Activated CD4-positive, alpha-beta T cell treated with anti-CD3 and anti-CD28 coated beads, Interleukin-2, amount 50 U/mL, for 16 hours (primary cell): ENCODE measurements at places on chromosomes 6 and 20.

DNA sequence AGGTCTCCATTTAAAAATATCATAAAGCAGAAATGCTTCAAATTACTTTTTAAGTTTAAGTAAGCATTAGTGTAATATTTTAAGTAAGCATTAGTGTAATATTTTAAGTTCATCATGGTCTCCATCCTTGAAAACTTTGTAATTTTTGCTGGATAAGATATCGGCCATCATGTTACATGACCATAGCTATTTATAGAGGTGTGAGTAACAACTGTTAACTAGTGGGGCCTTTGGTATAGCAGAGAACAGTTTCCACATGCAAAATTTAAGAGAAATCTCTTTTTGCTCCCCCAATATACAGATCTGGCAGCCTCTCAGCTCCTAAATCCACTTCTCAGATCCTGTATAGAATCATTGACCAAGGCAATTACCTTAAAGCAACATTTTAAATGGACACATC is 468 bp downstream of the TRDN start:
- DNase-seq = no peak

DNA sequence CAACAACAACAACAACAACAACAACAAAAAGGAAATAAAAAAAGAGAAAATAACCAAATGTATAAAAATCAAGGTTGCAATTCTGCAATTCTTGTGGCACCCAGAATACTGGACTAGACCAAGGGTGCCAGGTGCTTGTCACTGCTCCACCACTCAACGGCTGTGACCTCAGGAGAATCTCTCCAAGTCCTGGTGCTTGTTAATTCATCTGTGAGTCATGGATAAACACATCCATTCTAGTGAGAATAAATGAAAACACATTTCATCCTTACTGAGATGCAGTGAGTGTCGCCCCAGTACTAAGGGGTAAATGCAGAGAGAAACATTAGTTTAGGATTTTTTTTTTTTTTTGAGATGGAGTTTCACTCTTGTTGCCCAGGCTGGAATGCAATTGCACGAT is 32.0 kb downstream of the HLA-C start:
- no peak for DNase-seq

GRCh38 chr6:27507041-27507956 is 34.4 kb upstream of the ZNF184 start:
- no peak for DNase-seq

DNA sequence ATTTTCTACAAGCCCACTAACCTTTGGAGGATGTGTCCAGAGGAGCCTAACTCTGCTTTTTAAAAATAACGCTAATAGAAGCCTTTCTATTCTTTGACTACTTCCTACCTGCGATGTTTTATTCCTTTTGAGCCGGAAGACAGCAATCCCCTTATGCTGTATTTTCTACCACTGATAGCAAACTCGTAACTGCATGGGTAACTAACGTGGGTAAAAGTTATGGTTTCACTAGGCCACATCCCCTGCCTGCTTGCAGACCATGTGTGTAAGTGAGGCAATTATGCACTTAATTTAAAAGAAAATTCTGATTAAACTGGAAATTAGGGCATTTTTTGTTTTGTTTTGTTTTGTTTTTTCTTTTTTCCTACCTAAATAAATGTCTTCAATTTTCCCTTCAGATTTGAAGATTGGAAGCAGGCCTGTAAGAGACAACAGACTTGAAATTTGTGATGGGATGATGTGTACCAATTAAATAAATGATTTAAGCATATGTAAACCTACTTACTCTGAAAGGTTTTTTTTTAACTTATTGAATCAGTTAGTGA is 931 bp downstream of the UFL1 start:
- peak; percentile 41 for DNase-seq

- peak; percentile 70 for DNase-seq
Observed at GRCh38 chr6:52221302-52221701, 23.0 kb downstream of the IL17F start.

DNA sequence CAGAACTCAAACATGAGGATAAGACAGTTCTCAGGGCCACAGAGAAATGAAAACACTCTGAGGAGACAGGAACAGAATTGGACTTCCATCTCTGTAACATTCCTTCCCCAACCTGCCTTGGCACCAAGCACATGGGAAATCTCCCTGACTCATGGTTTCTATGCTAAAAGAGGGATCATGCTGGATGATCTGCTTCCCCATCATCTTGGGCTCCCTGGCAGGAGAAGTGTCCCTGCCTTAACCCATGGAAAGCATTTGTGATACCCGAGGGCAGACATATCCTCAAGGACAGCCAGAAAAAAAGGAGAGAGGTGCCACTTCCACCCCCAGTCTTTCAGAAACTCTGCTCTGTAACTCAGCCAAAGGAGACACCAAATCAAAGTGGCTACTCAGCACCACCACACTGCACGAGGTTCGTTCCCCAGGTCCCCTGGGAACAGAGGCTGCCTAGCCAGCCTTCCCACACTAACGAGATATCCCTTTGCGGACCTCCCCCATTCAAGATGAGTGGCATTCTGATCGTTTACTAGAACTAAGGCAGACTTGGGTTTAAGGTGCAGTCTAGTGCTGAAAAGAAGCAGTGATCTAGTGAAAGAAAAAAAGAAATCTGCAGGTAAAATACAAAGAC is 34.8 kb downstream of the BLOC1S5 start:
- no peak for DNase-seq

DNA sequence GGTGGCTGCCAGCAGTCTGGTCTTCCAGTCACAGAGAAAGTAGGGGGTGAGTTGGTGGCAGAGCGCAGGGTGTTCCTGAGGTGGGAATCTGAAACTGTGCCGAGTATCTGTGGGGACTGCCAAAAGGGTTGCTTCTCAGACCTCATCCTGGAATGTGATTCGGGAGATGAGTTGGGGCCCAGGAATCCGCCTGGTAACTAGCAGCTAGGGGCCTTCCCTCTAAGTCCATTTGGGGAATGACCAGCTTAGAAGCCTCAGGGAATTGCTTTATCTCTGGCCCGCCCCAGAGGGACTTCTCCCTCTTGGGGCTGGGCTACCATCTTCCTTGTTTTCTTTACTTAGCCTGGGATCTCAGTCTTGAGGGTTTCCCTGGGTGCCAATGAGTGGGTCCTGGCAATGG is 49.6 kb downstream of the MOCS1 start:
- DNase-seq = no peak

- peak; percentile 7 for DNase-seq
Observed at GRCh38 chr6:104639668-104640067, 220.1 kb downstream of the HACE1 start.

- no peak for DNase-seq
Observed at GRCh38 chr20:45387274-45387673, 9.1 kb upstream of the TP53TG5 start.

DNA sequence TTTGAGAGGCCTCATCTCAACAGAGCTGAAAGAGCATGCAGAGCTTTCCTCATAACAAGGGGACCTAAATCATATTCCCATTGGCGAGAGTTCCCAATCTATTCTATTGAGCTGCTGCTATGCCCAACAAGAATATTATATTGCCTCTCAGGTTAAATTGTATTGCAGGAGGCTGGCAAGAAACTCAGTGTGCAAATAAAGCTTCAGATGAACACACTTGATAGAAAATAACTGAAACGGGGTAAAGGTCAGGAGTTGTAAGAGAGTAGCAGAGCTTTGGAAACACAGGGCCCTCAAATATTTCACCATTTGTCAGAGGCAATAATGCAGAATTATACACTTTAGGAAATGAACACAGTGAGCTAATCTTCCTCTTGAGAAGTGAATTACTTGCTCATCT is 364.3 kb upstream of the SPTLC3 start:
- no peak for DNase-seq

- no peak for DNase-seq
Observed at GRCh38 chr6:16222826-16223225, 15.6 kb upstream of the GMPR start.

DNA sequence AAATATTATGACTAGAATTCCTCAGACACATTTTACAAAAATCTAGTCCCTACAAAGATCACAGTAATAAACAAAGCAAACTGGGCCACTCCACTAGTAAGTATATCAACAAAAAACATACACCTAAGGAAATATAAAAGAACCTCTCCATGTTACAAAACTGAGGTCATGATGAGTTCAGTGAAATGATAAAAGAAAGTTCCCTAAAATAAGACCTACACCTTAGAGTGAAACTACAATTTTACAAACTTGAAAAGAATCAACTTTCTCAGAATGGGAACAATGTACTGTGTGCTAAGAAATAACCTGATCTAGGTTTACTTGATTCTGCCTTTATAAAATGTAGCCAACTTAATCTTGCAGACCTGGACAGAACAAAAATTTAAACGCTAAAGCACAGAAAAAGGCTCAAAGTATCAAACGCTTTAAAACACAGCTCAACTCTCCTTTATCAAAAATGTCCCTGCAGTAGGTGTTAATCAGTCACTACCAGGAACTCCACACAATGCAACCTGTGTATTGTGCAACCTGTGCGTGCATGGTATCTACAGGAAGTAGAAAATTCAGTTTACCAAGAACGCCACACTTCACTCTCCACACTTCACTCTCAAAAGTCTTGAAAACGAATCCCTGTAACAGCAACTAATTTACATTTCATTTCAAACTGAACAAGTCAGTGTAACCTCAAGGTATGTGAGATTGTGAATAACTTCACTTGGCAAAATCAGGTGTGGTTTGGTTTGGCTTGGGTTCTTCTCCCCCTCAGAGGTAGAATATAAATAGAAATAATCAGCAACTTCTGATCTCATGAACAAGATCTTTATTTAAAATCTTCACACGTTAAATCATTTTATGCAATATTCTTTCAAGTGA is 1.8 kb downstream of the RALGAPA2 start:
- peak; percentile 58 for DNase-seq

- peak; percentile 44 for DNase-seq
Observed at GRCh38 chr6:107318100-107318736, 141.1 kb downstream of the PDSS2 start.

DNA sequence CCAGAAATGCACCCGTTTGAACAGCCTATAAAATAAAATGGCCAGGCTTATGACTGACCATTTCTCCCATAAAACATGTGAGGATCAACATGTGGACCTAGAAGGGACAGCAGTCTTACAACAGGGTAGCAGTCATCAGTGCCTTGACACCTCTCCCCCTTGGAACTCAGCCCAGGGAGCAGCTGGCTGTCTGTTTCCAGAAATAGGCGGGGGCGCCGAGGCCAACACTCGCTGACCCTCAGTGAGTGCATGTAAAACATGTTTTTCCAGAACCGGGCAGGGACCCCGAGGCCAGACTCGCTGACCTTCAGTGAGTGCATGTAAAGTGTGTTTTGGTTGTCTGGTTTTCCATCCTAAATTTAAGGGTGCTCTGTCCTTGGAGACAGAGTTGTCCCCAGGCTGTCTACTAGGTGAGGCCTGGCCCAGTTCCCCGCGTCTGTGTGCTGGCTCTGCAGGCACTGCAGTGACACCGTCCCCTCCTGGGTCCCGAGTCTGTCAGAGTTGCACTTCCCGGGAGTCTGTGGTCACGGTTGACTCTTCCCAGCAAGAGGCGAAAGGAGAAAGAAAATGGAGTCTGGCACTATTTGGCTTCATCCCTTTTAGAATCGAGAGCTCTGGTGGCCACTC is 19.8 kb upstream of the ADRM1 start:
- no peak for DNase-seq

- no peak for DNase-seq
Observed at GRCh38 chr20:63137851-63138415, 78.0 kb downstream of the YTHDF1 start.

GRCh38 chr6:73710470-73710869 is 14.5 kb downstream of the CD109 start:
- no peak for DNase-seq

GRCh38 chr6:67160820-67161219 is 1453.8 kb upstream of the EYS start:
- DNase-seq = no peak

DNA sequence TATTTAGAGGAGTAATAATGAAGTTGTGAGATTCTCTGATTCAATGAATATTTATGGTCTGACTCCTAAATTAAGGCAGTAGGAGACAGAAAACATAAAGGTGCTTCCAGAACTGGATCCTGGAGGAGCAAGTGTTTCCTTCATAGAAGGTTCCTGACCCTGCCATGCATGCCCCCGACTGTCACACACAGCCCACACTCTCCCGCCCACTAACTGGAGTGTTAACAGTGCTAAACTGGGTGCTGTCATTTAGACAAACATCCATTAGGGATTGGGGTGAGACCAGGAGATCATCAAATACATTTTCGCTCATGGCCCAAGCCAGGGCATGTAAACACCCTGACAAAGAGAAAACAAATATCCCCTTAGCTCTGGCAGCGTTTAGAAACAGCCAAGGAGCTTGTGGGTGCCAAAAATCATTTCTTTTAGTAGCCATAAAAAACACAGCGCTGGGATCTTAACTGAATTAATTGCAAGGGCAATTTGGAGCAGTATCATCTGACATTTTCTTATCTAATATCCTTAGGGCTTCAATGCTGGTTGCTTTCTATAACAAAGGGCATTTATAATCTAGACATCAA is 46.8 kb downstream of the INSM1 start:
- no peak for DNase-seq

GRCh38 chr20:57774951-57775350 is 65.1 kb upstream of the PMEPA1 start:
- DNase-seq = no peak
